ENCODE measurements at places on chromosomes 16 and 17.

GRCh38 chr17:36535669-36536081 lies 888 bp downstream of the PIGW start:
- DNase-seq: no peak

DNA sequence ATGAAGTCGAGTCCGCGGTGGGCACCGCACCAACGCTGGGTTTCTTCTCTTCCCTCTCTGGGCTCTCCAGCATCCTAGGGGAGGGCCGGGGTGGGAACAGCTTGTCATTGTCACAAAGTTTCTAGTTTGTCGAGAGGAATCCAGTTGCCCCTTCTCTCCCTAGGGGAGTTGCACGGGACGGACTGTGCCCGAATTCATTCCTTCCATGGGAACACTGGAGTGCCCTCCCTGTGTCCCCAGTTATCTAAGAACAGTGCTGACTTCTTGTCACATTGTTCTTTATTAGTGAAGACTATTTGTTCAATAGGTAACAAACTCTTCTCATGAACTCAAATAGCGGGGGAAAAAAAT lies 1.2 kb downstream of the KLHL36 start:
- DNase-seq: no peak

- DNase-seq: peak; percentile 41
These were observed 4.0 kb downstream of the MYH3 start for GRCh38 chr17:10652984-10653659.

DNA sequence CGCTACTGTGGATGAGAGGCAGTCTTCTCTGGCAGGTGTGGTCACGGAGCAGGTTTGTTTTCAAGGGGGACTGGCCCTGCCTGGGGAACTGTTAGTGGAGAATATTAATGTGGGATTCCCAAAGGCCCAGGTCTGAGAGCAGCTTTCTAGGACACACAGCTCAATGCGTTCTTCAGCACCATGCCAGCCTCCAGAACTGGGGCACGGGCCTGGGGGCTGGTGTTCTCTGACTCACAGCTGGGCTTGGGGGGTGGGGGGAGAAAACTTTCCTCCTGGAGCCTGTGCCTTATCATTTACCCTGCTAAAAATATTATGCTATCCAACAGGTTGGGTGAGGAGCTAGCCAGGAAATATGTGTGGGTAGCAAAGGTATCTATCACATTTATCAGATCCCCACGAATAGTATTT lies 13.5 kb upstream of the LHX1 start:
- no peak for DNase-seq

DNA sequence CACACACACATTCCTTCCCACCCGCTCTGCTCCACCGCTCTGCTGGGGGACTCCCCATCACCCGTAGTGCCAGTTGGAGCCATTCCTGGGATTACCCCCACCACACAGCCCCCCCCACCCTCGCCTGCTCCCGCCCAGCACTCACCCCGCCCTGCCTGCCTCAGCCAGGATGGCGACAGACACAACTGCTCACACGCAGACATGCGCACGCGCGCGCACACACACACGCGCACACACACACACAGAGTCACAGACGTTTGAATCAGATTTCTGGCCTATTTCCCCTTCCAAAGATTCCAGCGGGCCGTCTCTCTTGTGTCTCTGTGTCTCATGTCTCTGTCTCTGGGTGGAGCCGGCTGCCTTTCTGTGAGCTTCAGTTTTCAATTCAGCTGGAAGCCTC lies 4.4 kb downstream of the CACNA1G start:
- peak; percentile 81 for DNase-seq

DNA sequence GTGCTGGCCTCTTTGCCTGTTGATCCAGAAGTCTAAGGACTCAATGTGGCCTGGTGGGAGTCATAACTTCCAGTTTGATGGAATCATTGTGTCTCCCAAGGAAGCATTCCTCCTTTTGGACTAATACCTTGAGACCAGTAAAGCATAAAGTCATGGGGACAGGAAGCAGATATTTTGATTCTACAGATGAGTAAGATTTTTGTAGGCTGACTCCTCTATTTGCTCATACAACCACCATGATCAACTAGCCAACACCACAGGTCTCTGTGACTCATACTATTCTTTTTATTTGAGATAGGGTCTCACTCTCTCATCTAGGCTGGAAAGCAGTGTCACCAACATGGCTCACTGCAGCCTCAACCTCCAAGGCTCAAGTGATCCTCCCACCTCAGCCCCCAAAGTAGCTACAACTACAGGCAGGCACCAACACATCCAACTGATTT lies 6.2 kb downstream of the MT2A start:
- no peak for DNase-seq
